Stimulated activated CD4-positive, alpha-beta T cell treated with anti-CD3 and anti-CD28 coated beads, TNF-alpha, amount 100 ng/mL, for 4 hours (primary cell): ENCODE measurements at places on chromosomes 13 and 19.

DNA sequence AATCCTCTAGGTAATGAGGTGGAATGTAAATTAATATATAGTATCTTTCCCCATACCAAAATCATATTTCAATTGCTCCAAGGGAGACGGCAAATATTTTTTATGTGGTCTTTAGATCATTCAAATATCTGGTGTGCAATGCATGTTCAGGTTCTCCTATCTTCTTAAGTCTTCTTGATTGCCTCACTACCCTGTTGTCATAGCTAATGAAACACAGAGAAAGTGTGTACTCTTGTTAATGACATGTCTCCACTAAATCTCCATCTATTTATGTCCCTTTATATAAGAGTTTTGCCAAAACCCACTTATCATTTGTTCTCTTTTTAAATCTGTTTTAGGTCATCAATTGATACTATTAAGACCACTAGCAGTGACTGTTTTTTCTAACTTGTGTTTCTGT, 6.6 kb downstream of the STARD13 start:
- DNase-seq, result no peak

DNA sequence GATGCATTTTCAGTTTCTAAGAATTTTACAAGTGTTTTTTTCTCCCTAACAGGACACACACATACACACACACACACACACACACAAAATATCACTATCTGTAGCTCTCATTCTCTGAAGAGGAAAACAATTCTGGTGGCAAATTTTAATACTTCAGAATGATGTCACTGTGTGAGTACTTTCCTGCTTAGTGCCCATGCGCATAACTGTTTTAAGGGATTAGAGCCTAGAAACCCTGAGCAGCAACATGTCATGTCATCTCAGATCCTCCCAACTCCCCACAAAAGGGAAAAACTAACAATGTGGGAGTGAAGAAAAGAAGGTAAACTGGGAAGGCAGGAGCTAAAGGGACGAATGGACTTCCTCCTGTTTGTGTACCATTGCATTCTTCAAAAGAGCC, 401.2 kb downstream of the SPRY2 start:
- DNase-seq, result no peak

GRCh38 chr19:23394511-23394910, 760 bp downstream of the ZNF91 start:
- DNase-seq, result no peak

DNA sequence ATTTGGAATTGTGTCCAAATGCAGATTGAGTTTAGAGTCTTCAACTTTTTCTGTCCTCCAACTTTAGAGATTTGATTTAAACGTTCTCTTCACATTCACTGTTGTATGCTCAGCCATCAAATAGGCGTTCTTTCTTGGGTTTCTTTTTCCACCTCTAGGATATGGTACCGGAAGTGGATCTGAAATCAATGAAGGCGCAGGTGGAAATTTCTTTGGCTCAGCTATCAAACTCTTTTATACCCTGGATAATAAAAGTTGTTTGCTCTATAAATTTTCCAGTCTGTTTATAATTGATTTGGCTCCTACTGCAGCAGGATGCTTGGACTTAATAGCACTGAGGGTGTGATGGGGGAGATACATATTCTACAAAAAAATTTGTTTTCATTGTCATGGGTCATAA, 1.6 kb downstream of the COG3 start:
- no peak for DNase-seq

- DNase-seq, result no peak
Measured at GRCh38 chr19:43727593-43727853, 11.6 kb downstream of the IRGC start.

DNA sequence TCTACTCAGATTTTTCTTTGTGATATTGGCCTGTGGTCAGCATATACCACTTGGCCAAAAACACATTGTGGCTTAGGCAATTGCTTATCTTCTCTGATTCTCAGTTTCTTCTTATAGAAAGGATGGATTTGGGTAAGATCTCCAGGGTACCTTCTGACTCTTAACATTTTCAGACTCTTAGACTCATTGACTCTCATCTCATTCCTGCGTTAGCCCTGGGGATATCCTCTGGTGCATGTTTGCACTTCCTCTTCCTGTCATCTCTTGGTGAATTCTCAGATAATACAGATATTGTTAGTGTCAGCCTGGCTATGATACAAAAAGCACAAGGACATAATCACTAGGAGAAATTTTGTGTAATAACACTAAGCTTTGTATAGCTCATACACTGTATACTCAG, 492.5 kb upstream of the GPC6 start:
- no peak for DNase-seq

DNA sequence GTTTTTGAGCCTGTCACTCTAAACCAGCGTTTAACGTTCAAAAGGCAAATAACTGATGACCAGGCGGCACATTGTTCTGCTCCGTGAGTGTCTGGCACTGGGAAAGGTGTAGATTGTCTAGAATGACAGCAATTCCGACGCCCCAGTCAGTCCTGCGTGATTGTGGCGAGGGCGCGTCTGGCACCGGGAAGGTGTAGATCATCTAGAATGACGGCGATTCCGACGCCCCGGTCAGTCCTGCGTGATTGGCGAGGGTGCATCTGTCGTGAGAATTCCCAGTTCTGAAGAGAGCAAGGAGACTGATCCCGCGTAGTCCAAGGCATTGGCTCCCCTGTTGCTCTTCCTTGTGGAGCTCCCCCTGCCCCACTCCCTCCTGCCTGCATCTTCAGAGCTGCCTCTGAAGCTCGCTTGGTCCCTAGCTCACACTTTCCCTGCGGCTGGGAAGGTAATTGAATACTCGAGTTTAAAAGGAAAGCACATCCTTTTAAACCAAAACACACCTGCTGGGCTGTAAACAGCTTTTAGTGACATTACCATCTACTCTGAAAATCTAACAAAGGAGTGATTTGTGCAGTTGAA, 26.1 kb upstream of the NDUFS7 start:
- no peak for DNase-seq

DNA sequence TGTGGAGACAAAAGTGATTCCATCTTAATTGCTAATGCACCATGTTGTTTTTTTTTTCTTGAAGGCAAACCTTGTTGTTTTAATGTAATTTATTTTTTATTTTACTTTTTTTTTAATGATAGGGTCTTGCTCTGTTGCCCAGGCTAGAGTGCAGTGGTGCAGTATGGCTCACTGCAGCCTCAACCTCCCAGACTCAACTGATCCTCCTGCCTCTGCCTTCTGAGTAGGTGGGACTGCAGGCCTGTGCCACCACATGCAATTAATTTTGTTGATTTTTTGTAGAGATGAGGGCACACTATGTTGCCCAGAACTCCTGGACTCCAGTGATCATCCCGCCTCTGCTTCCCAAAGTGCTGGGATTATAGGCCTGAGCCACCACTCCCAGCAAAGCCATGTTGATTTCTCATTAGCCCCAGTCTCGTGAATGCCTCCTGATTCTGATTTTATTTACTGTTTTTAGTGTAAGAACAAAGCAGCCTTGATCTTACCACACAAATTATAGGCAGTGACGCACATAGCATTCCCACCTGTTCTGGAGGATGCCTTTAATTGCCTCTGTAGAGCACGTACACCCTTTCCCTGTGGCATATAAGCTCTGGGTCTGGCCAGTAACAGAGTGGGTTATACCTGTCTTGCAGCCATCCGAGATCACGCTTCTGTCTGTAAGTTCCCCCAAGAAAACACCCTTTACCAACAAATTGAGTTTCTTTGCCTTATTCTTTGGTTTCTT, 150.4 kb downstream of the GGACT start:
- no peak for DNase-seq
